ENCODE measurements at places on chromosomes 12 and 14.

DNA sequence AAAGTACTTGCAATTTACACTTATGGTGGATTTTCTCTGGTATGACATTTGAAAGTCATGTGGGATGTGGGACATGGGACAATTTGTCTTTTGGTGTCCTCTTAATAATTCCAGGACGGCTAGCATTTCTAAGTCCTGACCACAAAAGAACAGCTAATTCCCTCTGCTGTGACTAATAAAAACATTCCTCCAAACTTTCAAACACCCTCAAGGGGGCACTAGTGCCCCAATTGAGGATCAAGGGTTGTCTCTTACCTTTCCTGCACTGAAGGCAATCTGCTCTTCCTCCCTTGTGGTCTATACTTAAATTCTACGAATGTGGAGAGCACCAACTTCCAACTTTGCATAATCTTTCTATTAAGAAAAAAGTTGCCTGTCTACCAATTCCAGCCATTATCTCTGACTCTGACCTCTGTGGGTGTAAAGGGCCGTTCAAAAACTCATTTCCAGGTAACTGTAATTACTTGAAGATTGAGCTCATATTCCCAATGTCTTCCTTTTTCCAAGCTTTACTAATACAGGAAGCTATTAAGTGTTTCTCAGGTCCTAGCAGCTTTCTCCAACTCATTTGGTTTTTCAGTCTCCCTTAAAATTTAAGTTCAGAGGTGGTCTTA, 210.2 kb downstream of the PTPRO start:
- DNase-seq = no peak

- no peak for DNase-seq
These were observed 3.5 kb upstream of the BCAT1 start for GRCh38 chr12:24952389-24952788.

DNA sequence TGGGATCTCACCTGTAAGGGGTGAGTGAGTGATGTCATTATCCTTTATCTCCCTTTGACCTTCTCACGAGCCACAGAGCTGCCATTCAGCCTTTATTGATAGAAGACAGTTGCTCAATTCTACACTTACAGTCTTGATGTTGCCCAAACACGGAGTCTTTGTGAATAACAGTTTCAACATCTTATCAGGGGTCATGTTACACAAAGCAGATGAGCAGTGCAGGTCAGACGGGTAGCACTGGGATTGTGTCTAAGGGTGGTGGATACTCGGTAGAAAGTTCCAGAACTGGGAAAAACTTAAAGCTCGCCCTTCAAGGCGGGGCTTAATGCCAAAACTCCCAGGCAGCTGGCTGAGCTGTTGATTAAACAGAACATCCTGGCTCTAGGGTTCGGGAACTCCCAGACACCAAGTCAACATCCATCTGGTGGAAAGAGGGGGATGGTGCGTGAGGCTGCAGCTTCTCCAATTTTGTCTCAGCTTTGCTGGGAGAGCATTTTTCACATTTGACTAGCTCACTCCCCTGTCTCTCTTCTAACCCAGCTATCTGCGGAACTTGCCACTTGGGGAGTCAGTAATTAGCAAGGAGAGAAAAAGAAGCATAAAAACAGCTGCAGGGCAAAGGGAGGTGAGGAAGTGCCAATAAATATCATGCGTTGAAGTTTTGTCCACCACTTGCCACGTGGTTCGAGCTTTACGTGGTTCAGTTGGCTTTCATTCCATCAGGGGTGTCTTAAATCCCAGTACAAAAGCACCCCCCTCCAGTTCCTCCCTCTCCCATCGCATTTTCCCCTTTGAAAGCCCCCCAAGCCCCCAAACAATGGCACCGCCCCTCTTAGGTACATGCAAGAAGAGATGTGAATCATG, 31.0 kb downstream of the FOXN4 start:
- no peak for DNase-seq

DNA sequence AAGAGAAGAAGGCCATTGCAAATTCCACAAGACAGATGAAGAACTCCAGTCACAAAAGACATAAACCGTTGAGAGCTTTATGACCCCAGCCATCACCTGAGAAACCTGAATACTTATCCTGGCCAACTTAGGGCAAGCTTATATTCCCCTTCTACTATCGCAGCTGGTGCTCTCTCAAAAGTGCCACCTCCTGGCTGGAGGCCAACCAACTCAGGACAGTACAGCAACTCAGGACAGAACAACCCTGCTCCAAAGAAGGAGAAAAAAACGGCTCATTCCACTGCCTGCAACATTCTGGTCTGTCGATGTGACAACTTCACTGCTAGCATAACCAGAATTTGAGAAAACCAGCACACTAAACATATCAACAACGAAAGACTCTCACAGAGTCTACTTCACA, 9.7 kb upstream of the KRT6B start:
- no peak for DNase-seq

DNA sequence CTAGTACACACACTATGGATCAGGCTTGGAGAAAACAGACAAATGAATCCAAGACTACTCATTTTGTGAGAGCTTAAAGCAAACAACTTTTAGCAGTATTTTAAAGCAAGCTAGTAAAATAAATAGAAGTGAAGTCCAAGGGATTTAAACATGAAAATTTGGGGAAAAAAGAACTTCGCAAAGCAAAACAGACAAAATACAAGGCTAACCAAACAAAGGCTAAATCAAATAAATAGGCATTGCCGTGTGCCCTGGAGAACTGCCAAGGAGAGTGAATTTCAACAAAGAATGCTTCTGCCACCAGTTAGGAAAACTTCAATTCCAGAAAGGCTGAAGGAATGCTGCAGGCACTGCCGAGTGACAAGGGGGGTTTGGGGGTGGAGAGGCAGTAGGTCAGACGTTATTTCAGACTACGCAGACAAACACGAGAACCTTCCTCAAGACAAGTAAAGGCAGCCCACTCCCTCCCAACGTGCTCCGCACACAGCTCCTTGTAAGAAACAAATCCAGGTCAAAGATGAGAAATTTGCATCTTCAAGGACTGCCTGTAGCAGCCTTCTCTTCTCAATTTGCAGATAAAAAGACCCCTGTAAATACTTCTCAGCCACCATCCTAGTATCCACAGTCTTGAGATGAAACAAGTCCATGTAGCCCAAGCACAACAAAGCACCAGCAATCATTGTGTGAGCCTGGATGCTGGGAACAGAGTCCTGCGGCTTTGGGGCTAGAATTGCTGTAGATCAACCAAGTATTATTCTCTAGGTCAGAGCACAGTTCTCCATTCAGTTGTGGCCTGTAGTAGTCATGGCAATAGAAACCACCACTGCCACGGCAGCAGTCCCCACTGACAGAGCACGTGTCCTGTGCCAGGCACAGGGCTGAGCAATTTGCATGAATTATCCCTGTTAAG, 43.3 kb downstream of the EFCAB11 start:
- no peak for DNase-seq

DNA sequence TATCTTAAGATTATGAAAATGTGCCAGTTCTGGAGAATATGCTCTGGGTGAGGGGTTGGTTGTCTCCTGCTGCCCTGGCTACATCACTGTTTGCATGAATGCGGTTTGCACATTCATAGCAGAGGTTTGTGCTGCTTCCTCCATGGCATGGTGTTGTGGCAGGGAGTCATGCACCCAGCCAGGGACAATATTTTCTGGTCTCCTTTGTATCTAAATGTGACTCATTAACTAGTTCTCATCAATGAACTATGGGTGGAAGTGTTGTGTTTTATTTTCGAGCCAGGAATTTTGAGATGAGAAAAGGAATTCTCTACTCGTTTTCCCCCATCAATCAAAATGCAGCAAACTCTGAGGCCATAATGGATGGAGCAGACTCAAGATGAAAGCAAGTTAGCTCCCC, 527.3 kb downstream of the SNAPC1 start:
- no peak for DNase-seq

DNA sequence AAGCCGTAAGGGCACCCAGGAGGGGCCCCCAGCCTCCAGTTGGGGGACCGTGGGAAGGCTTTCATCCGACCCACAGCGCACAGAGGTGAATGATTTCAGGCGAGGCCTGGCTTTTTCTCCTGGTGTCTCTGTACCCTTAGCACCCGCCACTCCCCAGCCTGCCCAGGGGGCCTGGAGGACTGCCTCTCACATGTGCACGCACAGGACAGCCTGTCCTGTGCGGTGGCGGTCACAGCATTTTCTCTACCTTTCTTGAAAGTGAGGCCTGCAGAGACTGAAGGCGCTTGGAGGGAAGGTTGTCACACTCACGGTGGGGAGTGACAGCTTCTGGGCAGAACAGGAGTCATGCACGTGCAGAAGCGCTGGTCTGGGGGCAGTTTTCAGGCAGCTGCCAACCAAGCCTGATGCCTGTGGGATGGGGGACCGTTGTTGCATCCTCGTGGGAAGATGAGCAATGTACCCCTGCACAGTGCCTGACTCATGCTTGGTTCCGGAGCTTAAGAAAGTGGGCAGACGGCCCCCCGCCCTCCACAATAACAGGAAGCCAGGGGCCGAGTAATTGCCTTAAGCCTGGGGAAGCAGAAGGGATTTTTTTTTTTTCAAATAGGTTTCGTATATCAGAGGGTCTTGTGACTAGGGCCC, 148.1 kb downstream of the TSPAN9 start:
- no peak for DNase-seq

GRCh38 chr12:98582093-98582492, 11.4 kb upstream of the SLC25A3 start:
- no peak for DNase-seq

Data from NK-92 treated with Interleukin-12 subunit alpha and Interleukin-12 subunit beta, amount 100 ng/mL, for 24 hours (cell line).